ENCODE measurements at places on chromosomes 11 and 22.

GRCh38 chr11:65861533-65862183 lies 1.4 kb downstream of the MUS81 start:
- DNase-seq = no peak

DNA sequence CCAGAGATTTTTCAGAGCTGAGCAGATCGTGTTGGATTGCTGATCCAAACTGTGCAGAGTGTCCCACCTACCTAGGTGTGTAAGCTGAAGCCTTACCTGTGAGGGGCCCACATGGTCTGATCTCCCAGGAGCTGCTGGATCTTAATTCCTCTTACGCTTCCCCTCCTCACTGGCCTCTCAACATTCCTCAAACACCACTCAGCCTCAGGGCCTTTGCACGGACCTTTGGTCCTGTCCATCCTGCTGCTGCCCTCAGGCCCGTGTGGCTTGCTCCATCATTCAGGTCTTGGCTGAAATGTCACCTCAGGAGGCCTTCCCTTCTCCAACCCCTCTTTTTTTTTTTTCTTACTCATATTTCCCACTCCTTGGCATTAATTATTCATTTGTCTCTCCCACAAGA lies 21.1 kb upstream of the RAB1B start:
- DNase-seq = no peak

- DNase-seq = no peak
Observed at GRCh38 chr11:5591613-5592012, 4.8 kb upstream of the TRIM6 start.

- DNase-seq = no peak
Observed at GRCh38 chr22:38942702-38943101, 14.7 kb upstream of the APOBEC3A start.

DNA sequence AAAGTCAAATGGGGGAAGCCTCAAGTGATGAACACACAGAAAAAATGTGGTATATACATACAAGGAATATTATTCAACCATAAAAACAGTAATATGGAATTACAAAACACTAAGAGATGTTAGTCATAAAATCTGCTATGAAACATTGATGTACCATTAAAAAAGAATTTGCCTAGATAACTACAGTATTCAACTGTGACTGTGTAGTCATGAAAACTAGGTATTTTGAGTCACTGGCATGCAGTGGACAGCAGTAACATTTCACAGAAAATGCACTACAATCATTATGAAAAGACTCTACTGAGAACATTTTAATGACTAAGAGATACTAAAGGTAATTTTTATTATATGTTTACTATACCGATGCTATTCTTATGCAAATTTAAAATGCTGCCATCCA lies 11.7 kb downstream of the ZNF195 start:
- no peak for DNase-seq

DNA sequence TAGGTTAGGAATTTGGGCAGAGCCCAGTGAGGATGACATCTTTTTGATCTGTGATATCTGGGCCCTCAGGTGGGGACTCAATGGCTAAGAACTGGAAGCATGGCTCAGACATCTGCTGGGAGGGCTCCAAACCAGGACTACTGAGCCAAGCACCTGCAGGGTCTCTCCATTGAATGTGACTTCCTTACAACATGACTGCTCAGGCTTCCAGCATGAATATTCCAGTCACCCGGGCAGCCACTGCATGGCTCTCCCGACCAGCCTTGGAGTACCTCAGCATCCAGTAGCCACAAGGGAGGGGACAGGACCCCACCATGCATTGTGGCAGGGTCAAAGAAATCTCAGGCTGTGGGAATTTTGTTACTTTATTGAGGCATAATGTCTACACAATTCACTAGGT lies 8.6 kb downstream of the CDC45 start:
- no peak for DNase-seq
